OCI-M1 (cell line): ENCODE measurements at places on chromosomes 2 and 18.

GRCh38 chr2:128556633-128557032 lies 238.0 kb upstream of the HS6ST1 start:
- DNase-seq, result no peak

DNA sequence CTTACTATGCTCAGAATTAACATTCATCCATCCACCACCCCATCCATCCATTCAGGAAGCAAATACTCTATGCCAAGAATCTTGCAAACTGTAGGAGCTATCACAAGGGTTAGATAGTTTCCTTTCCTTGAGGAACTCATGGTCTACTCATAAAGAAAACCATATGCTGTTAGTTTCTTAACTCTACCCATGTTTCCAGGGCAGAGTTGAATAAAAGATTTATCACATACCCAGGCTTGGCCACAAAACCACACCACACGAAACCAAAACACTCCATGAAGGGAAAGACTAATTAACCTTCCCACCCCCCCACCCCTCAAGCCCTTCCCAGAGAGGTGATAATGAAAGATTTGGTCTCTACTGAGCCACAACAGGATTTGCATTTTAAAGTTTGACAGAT lies 23.7 kb upstream of the MSGN1 start:
- peak; percentile 52 for DNase-seq

GRCh38 chr2:19809206-19809605 lies 92.6 kb downstream of the TTC32 start:
- DNase-seq, result no peak

DNA sequence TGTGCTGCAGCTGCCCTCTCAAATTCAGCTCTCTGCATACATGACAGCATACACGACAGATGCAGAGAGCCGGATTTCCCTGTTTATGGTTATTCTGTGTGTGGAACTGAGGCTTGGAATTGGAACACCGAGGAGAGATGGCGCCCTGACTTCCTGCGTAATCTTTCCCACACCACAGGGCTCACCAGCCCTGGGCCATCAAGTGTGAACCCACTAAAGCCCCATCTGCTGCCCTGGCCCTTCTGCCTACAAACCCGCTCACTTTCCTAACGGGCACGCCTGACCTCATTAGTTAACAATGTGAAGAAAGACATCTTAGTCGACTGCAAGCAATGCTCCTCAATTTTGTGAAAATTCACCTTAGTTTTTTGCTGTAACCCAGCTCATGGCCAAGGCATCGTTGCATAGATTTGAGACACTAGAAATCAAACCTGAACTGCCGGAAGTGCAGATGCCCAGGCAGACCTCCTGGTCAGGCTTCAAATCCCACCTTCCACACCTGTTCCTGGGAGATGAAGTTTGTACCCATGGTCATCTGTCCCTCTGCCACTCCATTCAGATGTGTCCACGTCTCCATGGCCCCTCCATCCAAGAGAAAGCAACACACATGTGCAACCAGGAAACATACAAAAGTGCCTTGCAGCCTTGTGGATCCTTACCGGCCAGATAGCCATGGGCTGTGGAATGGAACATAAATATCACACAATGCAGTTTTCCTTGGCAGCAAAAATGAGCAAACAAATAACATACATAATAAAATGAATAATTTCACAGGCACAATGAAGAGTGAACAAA lies 5.0 kb upstream of the CIDEA start:
- no peak for DNase-seq

DNA sequence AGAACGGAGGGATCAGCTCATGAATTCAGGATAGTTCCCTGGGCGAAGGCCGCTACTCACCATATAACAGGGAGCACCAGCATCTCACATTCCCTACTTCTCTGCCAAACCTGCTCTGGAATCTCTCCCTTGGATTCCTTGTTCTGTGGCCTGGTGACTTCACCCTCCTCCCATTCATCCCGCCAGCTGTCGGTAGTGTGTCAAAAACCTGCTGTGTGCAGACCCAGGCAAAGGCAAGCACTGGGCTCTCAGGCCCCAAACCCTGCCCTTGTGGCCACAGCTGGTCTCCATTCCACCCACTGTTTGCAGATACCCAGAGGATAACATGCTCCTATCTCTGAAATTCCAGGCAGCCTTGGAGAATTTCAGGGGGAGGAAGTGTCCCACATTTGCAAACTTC lies 151.6 kb downstream of the CAPN13 start:
- no peak for DNase-seq

DNA sequence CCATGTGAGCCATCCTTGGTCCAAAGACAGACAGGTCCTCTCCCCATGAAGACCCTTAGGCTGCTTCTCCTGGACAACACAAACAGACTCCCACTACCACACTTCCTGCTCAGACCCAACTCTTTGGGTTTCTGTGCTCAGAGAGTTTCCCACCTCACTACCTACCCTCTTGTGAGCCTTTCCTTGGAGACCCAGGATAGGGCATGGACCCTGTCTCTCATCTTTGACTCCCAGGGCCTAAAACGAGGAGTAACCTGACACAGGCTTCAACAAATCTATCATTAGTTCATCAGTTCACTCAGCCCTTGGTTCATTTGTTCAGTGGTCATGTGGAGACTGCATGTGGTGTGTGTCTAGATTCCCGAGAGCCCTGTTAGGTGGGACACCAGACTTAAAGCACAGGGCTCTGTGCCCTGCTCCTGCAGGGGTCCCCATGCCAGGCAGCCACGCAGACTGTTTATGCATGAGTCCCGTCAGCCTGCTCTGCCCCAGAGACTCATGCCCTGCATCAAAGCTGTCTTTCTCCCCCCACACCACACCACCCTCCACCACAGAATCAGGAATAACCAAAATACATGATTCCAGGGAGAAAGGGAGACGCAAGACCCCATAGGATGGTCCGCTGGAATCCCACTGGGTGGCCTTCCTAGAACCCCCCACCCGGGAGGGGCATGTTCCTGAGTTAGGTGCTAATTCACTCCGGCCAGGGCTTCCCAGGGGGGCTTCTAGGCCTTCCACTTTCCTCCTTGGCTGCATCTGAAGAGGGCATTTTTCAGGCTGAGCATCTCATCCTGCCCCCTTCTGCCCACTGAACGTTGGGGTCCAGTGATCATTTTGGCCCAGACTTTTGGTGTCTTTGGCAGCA lies 100.2 kb upstream of the TEX51 start:
- no peak for DNase-seq

DNA sequence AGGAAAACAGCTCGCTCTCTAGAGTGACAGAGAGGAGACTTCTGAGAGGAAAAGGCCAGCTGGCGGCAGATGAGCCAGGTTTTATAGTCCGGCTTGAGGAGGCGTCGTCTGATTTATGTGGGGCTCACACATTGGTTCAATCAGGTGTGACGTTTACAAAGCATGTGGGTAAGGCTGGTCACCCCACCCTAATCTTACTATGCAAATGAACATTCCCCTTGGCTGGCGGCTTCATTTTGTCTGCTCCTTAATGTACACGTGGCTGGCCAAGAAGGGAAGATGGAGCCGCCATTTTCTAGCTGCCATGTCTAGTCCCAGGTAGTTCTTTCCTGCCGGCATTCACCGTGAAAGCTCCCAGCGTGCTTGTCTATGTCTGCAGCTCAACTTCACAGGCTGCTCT lies 299.1 kb upstream of the SPRED2 start:
- DNase-seq, result no peak

DNA sequence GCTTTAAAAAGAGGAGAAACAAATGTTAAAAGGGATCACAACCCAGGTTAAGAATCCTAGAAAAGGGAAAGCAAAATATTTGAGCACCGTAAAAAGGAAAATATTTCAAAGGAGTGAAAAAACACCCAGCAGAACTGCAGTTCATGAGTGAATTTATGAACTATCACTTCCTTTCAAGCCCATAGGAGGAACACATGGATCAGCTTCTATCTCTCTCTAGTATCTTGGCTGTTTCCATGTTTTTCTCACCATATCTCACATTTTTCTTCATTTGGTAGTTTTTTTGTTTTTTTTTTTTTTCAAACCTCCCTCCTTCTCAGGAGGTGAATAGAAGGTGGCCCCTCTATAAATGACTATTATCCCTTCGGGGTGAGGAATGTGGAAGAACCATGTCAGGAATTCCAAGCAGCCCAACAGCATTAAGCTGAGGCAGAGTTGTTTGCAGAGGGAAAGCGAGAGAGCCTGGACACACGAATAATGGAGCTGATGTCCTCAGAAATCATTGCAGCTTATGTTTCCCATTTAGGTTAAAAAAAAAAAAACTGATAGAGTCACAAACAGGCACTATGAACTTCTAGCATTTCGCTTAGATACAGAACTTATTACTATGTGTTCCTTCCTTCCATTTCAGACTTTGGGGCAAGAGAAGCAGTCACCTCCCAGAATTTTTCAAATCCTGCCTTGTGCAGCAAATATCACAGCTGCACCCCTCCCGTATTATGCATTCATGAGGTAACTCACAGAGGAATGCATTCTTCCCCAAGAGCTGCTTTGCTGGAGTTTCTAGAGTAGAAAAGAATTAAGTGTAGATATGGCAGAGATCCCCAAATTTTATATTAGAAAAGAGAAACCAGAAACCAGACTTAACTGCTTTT lies 315.6 kb downstream of the IRS1 start:
- DNase-seq, result no peak

GRCh38 chr2:769771-770170 lies 92.6 kb upstream of the TMEM18 start:
- DNase-seq, result no peak

DNA sequence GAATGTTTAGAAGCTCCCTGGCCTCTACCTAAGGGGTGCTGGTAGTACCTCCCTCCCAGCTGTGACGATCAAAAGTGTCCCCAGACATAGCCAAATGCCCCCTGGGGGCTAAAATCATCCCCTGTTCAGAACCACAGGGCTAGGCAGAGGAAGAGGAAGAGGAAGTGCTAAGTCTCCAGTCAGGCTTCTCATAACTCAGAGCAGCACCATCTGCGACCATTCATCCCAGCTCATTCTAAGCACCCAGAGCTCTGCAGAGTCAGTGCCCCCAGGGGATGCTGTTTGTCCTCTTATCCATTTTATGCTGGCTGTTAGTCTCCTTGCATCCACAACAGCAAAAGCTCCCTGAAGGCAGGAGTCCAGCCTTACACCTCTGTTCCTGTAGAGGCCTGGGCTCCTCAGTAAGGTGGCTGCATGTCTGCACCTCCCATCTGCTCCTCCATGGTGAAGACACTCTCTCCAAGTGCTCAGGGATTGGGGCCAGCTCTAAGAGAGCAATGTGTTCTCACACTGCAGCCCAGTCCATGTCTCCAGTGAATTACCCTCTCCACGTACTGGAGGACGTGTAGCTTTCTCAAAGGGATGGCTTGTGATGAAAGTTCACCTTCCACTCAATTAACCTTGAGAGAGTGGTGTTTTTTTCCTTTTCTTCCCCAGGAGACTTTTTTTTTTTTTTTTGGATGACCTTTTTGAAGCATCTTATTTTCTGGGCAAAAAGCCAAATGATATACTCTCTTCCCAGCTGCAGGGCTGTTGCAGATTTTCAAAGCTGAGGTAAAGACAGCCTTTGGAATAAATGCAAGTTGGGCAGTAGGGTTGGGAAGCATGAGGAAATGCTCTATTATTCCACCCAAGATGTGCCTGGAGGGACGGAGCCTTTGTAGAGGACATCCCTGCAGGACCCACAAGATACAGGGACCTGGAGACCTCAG lies 158.9 kb upstream of the SLC14A2 start:
- DNase-seq, result no peak

DNA sequence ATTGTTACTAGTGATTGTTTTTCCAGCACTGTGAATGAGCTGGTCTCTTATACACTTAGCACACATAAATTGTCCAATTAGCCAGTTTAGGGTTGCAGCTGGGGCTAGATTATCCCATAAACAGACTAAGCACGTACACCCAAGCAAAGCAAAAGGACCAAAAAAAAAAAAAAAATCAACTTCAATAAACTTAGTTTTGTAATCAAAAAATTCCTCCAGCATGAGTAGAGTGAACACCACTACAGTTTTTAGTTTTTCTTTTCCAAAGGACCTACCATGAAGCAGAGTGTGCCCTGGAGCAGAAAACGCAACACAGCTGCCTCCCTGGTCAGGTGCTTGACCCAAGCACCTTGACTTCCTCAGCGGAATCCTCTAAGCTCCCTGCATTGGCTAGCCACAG lies 249.4 kb upstream of the SLC14A2 start:
- DNase-seq, result no peak

GRCh38 chr2:111072220-111072871 lies 48.4 kb upstream of the BCL2L11 start:
- DNase-seq, result no peak

- no peak for DNase-seq
Measured at GRCh38 chr2:239745386-239746227, 279.5 kb downstream of the NDUFA10 start.

DNA sequence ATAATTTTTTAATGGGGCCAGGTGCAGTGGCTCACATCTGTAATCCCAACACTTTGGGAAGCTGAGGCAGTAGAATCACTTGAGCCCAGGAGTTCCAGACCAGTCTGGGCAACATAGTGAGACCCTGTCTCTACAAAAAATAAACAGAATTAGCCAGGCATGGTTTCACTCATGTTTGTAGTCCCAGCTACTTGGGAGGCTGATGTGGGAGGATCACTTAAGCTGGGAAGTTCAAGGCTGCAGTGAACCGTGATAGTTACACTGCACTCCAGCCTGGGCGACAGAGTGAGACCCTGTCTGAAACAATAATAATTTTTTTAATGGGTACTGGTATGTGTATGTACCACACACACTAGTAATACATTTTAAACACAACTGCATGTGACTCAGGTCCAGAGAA lies 2.4 kb downstream of the ARL6IP6 start:
- no peak for DNase-seq

GRCh38 chr2:216485745-216486144 lies 12.9 kb upstream of the RPL37A start:
- DNase-seq, result no peak

DNA sequence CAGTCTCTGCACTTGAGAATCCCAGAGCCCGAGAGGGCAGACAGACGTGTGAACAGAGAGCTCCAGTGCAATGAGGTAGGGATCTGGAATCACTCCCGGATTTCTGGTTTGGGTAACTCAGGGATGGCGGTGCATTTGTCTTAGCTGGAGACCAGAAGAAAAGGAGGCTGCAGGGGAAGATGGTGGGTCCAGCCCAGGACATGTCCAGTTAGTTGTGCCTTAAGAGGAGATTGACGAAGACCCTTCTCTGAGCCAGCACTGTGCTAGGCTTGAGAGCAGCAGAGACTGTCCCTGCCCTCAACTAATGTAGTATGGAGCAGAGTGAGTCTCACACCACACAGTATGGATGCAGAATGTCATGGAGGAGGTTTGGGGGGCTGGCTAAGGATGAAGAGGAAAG lies 150.6 kb upstream of the COPS8 start:
- DNase-seq, result no peak

- DNase-seq, result no peak
Measured at GRCh38 chr2:20682167-20682920, 15.4 kb downstream of the GDF7 start.

GRCh38 chr2:217593732-217594131 lies 409.1 kb downstream of the TNS1 start:
- DNase-seq, result no peak

DNA sequence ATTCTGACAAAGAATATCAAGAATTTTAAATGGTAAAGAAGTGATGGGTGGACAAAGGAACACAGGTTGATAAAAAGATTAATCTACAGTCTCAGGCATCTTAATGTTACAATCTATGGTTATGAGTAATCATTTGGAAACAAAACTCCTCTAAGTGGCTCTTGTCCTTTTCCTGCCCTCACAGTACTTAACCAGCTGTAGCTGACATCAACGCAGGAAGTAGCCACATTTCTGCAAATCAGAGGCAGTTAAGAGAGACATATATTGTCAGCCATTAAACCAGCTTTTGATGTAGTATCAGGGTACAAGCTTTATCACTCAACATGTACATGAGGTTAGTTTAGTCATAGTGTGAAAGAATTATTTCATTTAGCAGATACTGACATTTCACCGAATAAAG lies 244.6 kb downstream of the NR4A2 start:
- DNase-seq, result no peak

- no peak for DNase-seq
Measured at GRCh38 chr18:13446024-13446423, 227.5 kb downstream of the LDLRAD4 start.
